Stomach (tissue), 19 donors: ENCODE measurements at places on chromosomes 13 and 19. TPM values are rescaled to one million over a fixed set of nuclear protein-coding genes. Genes with fewer than 3 reads are reported as not detected.

DNA sequence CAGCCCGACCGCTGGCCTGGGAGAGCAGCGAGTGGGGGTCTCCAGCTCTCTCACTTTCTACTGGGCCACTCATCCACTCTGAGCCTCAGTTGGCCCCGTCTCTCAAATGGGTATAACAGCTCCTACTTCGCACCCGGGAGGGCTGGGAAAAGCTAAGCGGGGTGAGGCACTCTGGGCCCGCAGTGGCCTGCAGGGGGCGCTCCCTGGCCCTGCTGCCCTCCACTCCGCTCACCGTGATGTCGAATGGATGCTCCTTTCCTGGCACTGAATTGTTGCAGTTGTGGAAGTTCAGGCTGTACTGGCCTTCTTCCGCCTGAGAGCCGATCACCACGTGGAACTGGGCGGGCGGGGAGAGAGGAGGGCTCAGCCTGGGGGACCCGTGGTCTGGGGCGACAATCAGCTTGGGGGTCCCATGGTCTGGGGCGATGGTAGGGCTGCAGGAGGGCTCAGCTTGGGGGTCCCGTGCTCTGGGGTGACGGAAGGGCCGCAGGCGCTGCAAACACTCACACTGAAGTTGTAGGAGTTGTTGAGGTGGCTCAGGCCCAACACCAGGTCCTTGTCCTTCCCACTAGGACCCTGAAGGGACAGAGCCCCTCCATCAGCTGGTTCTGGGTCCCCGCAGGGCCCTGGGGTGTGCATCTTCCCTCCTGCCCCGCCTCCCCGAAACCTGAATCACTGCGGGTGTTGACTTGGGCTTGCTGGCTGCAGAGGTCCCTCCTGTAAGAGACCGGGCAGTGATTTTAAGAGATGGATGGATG lies 3.9 kb downstream of the GPR108 start:
- no peaks in the 10 kb centered on the region for H3K27me3 ChIP-seq
- peaks cover 50% of the 10 kb centered on the region for H3K36me3 ChIP-seq

DNA sequence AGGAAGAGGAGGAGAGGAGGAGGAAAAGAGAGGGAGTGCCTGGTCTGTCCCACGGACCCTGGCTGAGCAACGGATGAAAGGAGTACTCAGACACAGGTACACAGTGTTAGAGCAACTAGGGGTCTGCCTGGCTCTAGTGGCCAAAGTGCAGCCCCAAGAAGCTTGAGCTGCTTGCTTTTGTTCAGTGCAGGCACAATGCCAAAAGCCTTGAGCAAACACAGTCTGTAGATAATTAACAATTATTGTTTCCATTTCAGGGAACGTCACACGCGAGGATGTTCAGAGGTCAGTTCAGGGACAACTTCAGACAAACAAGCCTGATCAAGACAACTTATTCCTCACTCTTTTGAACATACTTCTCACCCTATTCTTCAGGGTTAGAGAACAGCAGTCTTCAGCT lies 32.2 kb upstream of the ZNF726 start:
- H3K4me1 ChIP-seq, result peaks cover 13% of the 10 kb centered on the region
- peak; percentile 56 for DNase-seq
- no peaks in the 10 kb centered on the region for H3K36me3 ChIP-seq
- no peak overlapping the region for H3K27ac ChIP-seq

ZNF253 gene
- polyA plus RNA-seq, result 3.9 TPM

S1PR5 gene
- 13.3 TPM for polyA plus RNA-seq

- DNase-seq, result no peak
- no peaks in the 10 kb centered on the region for H3K4me1 ChIP-seq
- H3K36me3 ChIP-seq, result no peaks in the 10 kb centered on the region
These were observed 143.4 kb downstream of the URI1 start for GRCh38 chr19:30085394-30085793.
